Right forelimb (tissue), 1 donor: ENCODE measurements at places on chromosomes 16 and 17.

GRCh38 chr17:72004611-72005331 lies 116.0 kb upstream of the SOX9 start:
- no peak for DNase-seq

DNA sequence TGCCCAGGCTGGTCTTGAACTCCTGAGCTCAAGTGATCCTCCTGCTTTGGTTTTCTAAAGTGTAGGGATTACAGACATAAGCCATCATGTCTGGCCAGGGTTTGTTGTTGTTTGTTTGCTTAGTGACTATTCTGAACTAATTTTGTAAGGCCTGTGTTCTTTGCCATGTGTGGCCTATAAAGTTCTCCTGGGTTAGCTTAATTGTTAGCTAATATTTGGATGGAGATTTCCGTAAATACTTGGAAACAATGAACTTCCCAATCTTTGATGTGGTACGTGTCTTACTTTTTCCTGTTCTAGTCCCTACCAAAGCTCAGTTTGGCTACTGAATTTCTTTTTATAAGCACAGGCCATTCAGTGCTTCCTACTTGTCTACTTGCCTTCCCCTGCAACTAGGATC lies 24.9 kb downstream of the DUS2 start:
- DNase-seq: no peak

DNA sequence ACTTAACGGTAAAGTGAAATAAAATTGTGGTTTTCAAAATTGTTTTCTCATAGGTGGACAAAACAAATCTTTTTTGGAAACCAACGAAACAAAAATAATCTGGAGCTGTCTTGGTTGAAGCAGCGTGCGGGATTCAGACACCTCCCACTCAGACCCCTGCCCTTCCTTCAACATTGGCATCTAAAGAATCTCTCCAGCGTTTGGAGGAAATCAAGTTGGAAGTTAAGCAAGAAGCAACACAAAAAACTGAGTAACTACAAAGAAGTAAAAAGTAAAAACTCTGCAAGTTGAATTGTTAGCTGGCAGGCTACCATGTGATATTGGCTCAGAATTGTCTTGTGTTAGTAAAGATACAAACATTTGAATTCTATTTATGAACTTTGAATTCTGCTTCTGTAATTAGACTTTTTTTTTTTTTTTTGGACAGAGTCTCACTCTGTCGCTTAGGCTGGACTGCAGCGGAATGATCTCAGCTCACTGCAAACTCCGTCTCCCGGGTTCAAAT lies 361.0 kb upstream of the PMFBP1 start:
- DNase-seq: no peak

DNA sequence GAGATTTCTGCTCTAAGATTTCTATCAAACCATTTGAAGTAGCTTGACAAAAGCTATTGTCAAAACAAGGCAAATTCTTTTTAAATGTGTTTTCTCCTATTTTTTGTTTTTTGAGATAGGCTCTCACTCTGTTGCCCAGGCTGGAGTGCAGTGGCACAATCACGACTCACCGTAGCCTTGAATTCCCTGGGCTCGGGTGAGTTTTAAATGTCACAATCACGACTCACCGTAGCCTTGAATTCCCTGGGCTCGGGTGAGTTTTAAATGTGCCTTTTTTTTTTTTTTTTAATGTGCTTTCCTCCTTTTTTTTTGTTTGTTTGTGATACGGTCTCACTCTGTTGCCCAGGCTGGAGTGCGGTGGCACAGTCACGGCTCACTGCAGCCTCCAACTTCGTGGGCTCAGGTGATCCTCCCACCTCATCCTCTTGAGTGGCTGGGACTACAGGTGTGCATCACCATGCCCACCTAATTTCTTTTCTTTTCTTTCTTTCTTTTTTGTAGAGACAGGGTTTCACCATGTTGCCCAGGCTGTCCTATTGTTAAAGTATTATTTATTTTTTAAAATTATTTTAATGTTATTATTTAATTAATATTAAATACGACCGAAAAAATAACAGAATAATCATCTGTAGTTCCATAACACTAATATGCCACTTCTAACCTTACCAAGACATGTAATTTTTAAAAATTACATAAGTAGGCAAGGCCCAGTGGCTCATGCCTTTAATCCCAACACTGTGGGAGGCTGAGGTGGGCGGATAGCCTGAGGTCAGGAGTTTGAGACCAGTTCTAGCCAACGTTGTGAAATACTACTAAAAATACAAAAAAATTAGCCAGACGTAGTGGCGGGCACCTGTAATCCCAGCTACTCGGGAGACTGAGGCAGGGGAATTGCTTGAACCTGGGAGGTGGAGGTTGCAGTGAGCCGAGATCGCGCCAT lies 69.7 kb upstream of the FA2H start:
- no peak for DNase-seq

- DNase-seq: no peak
Observed at GRCh38 chr16:14284371-14284770, 213.3 kb downstream of the MRTFB start.

DNA sequence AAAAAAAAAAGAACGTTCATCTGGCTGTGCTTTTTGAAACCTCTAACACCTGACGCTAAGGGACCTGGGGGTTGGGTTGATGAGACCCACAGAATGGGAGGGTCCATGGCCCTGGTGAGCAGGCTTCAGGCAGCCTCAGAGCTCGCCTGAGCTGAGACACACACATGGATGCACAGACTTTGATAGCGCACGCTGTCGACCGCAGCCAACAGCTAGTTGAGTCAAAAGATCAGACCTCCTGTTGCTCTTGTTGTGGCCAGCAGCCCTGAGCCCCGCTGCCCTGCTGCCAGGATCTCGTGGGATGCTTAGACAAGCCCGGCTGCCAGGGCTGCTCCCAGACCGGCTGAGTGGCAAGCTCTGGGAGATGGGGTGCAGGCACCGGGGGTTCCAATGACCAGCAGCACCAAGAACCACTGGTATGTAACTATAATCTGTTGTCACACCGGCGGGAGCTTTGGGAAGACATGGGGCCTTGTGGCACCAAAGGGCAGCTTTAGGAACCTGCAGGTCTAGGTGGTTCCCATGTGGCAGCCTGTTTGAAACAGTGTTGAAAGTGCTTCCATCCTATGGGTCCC lies 20.0 kb upstream of the MEAK7 start:
- no peak for DNase-seq

DNA sequence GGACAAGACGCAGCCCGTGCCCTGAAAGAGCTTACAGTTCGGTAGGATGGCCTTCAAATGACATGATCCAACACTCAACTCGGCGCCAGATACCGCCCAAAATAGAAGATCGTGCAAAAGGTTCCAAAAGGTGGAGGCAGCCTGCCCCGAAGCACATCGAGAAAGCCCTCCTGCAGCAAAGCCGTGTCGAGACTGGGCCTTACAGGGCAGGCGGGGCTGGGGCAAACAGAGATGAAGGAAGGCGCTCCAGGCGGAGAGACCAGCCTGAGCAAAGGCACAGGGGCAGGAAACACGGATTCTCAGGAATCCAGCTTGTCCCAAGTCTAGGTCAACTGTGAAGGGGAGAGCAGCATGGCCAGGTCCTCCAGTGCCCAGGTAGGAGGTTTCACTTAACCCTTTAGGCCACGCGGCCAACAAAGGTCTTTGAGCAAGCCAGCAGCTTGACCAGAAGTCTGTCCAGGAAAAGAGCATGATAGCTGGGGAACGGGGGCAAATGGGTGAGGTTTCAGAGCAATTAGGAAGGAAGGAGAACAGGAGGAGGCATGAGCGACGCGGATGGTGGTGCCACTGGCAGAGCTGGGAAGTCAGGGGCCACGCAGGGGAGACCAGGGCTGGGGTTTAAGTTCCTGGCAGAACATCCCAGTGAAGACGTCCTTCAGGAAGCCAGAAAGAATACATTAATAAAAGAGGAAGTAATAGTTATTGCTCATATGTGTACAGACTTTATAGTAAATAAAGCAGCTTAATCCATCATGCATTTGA lies 21.2 kb upstream of the EIF1 start:
- no peak for DNase-seq

DNA sequence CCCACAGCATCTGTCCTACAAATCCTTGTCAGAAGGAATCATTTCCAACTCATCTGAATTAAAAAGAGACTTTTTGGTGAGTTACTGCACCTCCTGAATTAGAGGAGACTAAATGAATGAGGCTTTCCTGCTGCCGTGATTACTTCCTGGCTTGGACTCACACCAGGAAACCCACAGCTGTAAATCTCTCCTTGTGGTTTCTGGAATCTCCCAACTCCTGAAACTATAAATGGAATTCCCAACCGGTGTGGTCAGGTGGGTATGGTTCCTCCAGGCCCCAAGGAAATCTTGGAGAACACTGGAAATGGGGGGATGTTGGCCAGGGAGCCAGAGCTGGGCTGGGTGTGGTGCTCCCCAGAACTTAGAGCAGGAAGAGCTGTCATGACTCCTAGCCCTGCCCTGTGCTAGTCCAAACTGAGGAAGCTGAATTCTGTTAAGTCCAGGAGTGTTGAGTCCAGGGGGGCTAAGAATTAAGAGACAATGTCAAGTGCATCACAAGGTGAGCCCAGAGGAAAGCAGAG lies 216.4 kb downstream of the GSG1L start:
- DNase-seq: peak; percentile 20

DNA sequence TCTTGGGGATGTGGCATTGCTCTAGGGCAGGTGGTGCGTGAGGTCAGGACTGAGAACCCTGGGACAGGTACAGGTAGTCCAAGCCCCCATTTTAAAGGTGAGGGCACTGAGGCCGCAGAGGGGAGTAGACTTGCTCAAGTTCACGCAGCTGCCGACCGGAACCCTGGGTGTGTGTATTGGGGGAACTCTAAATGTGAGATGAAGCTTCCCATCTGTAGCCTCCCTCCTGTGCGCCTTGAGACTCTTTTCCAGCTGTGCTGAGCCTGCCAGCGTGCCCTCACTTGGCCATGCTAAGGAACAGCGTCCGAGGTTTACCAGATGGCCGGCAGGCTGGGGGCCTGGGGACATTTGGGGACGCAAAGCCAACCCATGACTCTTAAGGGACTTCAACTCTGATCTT lies 79.0 kb upstream of the CDC42EP4 start:
- no peak for DNase-seq

- DNase-seq: no peak
Observed at GRCh38 chr16:50390371-50390771, 21.6 kb upstream of the BRD7 start.

GRCh38 chr16:50688867-50689266 lies 4.5 kb upstream of the NOD2 start:
- no peak for DNase-seq

DNA sequence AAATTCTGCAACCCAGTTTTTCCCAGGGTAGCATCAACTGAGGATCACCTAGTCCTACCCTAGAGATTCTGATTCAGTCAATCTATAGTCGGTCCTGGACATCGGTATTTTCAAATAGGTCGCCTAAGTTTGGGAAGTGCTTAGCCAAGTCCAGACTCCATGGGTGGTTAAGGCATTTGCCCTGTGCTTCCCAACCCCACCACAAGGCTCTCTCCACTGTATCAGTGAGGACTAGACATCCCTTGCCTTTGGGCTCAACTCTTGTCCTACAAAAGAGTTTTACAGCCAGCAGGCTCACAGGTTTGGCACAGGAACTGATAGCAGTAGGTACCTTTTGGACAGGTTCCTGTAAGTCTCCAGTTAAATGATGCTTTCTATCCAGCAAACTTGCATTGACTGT lies 13.8 kb downstream of the HYDIN start:
- no peak for DNase-seq

GRCh38 chr17:6567528-6568183 lies 11.3 kb upstream of the PITPNM3 start:
- DNase-seq: peak; percentile 39

DNA sequence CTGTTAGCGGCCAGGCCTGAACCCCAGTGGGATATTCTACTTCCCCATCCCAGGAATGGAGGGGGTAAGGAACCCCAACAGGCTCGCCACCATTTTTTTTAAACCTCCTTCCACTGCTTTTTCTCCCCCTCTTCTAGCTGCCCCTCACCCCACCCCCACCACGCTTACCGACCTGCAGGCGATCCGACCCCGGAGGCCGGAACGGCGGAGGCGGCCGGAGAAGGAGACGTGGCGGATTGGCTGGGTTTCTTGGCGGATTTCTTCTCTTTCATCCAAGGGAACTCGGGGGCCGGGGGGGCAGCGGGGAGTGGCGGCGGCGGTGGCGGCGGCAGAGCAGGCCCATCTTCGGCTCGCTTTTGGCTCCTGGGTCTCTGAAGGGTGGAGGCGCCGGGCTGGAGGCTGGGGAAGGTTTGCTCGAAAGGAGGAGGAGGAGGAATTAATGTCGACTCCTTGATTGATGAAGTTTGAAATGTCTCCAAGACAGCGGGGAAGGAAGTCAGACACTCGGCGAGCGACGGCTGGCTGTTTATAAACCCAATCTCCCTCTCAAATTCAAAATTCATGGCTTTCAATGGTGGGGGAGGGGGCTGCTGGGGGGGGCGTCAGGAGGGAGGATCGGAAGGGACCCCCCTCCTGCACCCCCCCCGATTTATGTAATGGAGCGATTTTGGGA lies 424 bp downstream of the HOXB2 start:
- peak; percentile 84 for DNase-seq
